ENCODE measurements at places on chromosomes 13 and 19. TPM values are rescaled to one million over a fixed set of nuclear protein-coding genes. Genes with fewer than 3 reads are reported as not detected.

The ZNF627 gene
- 18.4 TPM for total RNA-seq

The MBD3L2 gene
- total RNA-seq, result 0.09 TPM

The KLK10 gene
- 0.42 TPM for total RNA-seq

The GPC6 gene
- 6.9 TPM for total RNA-seq

The CEACAM16 gene
- 0.24 TPM for total RNA-seq

The SLC17A7 gene
- total RNA-seq, result under 0.01 TPM

The HSPB6 gene
- 0.28 TPM for total RNA-seq

The TMEM91 gene
- 4.5 TPM for total RNA-seq

The AMER2 gene
- total RNA-seq, result under 0.01 TPM

GRCh38 chr19:44212250-44212865 lies at the start of gene ZNF227:
ZNF227 (plus strand) TSS chr19:44212532; CDS start chr19:44217793, 5,261 bp downstream.
- peak within 1 kb of the TSS; percentile 68 for H3K4me3 ChIP-seq
- peaks cover 10% of the 10 kb centered on the region for H3K36me3 ChIP-seq
- DNase-seq, result peak; percentile 79
- H3K27ac ChIP-seq, result peak within 1 kb of the TSS; percentile 65
- H3K4me1 ChIP-seq, result peaks cover 10% of the 10 kb centered on the region

- H3K27me3 ChIP-seq, result no peaks in the 10 kb centered on the region
- H3K4me1 ChIP-seq, result no peaks in the 10 kb centered on the region
- H3K36me3 ChIP-seq, result no peaks in the 10 kb centered on the region
- no peak overlapping the region for H3K4me3 ChIP-seq
Measured at GRCh38 chr13:33274264-33274663, 11.3 kb downstream of the STARD13 start.

DNA sequence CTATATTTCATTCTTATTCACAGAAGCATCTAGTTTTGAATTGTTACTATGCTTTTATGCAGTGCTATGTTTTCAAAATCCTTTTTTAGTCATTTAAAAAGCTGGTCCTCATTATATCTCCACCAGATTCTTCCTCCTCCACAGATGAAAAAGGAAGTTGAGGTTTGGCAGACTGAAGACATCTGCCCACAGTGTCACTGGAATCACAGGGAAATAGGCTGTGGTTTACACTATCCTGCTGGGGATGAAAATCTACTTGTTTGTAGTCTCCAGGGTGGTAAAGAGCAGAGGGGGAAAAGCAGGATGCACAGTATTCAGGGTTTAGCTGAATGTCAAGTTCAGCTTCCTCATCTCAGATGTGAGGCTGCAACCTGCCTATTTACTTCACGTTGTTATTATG lies 351.2 kb downstream of the DNAJC15 start:
- no peaks in the 10 kb centered on the region for H3K4me1 ChIP-seq
- no peaks in the 10 kb centered on the region for H3K27me3 ChIP-seq
- no peak for DNase-seq
- H3K36me3 ChIP-seq, result no peaks in the 10 kb centered on the region
- H3K4me3 ChIP-seq, result no peak overlapping the region

DNA sequence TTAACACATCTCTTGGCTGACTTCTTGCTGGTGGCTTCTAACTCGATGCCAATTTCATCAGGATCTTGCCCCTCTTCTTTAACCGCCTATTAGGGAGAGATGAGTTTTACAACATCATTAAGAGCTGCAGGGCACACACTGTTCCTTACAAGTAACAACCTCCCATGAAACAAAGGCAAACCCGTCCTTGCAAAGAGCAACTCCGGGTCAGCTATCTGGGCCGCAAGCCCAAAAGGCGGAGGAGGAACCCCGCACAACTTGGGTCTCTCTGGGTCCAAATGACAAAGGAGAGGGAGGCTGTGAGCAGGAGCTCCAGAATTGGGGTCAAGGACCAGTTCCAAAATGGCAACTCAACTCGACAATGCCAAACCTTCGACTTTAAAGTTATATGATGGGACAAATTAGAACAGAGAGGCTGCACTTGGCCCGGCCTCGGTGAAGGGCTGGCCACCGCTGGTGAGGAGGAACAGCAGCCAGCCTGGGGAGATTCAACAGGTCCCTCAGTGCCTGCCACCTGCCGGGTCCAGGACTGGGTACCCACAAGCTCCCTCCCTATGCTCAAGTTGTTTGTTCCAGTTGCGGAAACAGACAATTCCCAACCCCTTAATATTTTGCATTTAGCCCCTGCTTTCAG lies 1.1 kb downstream of the SAFB2 start:
- H3K4me3 ChIP-seq, result peak overlapping the region; percentile 92
- H3K36me3 ChIP-seq, result peaks cover 30% of the 10 kb centered on the region
- no peak overlapping the region for H3K27ac ChIP-seq
- H3K4me1 ChIP-seq, result peaks cover 39% of the 10 kb centered on the region

- no peak for DNase-seq
- no peak overlapping the region for H3K27ac ChIP-seq
- no peak overlapping the region for H3K4me3 ChIP-seq
- H3K4me1 ChIP-seq, result no peaks in the 10 kb centered on the region
- no peaks in the 10 kb centered on the region for H3K36me3 ChIP-seq
- no peaks in the 10 kb centered on the region for H3K27me3 ChIP-seq
Measured at GRCh38 chr13:80058626-80059025, 282.3 kb downstream of the SPRY2 start.

- peaks cover 40% of the 10 kb centered on the region for H3K27me3 ChIP-seq
- H3K4me3 ChIP-seq, result peak overlapping the region; percentile 38
- DNase-seq, result no peak
- no peaks in the 10 kb centered on the region for H3K36me3 ChIP-seq
- H3K27ac ChIP-seq, result no peak overlapping the region
Measured at GRCh38 chr19:2721570-2722540, 683 bp upstream of the DIRAS1 start.

DNA sequence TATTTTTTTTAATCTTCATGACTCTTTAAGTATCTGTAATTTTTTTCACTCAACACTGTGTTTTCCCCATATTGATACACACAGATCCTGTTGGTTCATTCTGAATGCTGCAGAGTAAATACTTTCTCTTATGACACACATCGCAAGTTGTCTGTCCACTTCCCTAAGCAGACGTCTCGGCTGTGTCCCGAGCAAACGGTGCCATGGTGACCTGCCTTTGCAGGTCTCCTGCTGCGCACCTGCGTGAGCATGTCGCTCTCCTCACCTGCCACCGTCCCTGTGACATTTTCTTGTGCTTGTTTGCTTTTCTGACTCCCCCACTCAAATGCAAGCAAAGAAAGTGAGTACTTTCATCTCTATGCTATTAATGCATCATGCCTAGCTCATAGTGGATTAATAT lies 57.8 kb downstream of the CCDC70 start:
- H3K36me3 ChIP-seq, result no peaks in the 10 kb centered on the region
- no peak overlapping the region for H3K4me3 ChIP-seq
- H3K27me3 ChIP-seq, result no peaks in the 10 kb centered on the region
- DNase-seq, result no peak

DNA sequence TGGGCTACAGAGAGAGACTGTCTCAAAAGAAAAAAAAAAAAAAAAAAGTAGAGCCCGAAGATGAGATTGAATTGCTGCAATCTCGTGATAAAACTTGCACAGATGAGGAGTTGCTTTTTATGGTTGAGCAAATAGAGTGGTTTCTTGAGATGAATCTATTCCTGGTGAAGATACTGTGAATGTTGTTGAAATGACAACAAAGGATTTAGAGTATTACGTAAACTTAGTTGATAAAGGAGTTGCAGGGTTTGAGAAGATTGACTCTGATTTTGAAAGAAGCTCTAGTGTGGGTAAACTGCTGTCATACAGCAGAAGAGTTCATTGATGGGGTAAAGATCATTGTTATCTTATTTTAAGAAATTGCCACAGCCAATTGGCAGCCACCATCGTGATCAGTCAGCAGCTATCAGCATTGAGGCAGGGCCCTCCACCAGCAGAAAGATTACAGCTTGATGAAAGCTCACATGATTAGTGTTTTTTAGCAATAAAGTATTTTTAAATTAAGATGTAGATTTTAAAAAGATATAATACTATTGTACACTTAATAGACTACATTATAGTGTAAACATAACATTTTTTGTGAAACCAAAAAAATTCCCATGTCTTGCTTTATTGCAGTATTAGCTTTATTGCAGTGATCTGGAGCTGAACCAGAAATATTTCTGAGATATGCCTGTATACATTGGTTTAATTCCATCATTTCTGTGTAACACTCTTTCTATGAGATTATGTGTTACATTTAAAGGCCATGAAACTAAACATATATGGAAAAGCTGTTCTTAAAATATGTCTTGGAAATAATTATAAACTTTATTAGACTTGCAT lies 43.1 kb downstream of the ZMYM2 start:
- peaks cover 19% of the 10 kb centered on the region for H3K36me3 ChIP-seq
- no peak overlapping the region for H3K27ac ChIP-seq
- no peak overlapping the region for H3K4me3 ChIP-seq
- no peak for DNase-seq

GRCh38 chr13:51067706-51068105 lies 43.4 kb downstream of the C13orf42 start:
- H3K27me3 ChIP-seq, result no peaks in the 10 kb centered on the region
- DNase-seq, result no peak
- H3K4me1 ChIP-seq, result peaks cover 18% of the 10 kb centered on the region
- no peak overlapping the region for H3K27ac ChIP-seq

DNA sequence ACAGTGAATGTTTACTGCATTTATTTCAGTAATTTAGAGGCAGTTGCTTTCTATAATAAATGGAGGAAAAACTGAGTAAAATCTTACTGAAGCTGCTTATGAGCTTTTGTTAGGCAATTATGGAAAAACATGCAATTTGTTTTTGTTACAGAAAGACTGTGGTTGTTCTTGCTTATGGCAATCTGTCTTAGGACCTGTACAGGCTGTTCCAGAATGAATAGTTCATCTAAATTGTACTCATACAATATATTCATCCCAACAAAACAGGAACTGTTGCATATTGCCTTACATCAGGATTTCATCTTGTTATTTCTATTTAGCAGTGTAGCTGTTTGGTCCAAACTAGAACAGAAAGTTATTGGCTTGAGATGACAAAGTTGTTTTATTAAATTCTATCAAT lies 199.2 kb downstream of the NALCN start:
- no peak overlapping the region for H3K4me3 ChIP-seq
- H3K27me3 ChIP-seq, result no peaks in the 10 kb centered on the region
- H3K36me3 ChIP-seq, result no peaks in the 10 kb centered on the region
- H3K4me1 ChIP-seq, result no peaks in the 10 kb centered on the region
- DNase-seq, result no peak

DNA sequence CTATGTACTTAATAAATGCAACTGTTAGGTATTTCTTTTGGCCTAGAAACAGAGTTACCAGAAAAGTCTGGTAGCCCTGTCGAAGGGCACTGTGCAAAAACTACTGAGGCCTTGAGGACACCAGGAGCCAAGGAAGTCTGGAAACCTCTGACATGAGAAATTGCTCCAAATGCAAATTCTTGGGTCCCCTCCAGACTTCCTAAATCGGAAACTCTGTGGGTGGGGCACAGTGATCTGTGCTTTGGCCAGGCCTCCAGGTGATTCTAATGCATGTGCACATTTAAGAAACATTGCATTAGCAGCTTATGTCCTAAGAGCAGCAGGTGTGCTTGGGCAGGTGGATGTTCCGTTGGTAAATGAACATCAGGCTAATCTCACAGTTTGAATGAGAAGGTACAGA lies 50.0 kb downstream of the STARD13 start:
- H3K27me3 ChIP-seq, result no peaks in the 10 kb centered on the region
- H3K4me1 ChIP-seq, result no peaks in the 10 kb centered on the region
- DNase-seq, result no peak
- no peaks in the 10 kb centered on the region for H3K36me3 ChIP-seq
- H3K4me3 ChIP-seq, result no peak overlapping the region
- no peak overlapping the region for H3K27ac ChIP-seq

GRCh38 chr19:40270362-40271089 lies 14.6 kb downstream of the AKT2 start:
- peaks cover 12% of the 10 kb centered on the region for H3K36me3 ChIP-seq
- H3K4me3 ChIP-seq, result no peak overlapping the region
- H3K27ac ChIP-seq, result no peak overlapping the region

DNA sequence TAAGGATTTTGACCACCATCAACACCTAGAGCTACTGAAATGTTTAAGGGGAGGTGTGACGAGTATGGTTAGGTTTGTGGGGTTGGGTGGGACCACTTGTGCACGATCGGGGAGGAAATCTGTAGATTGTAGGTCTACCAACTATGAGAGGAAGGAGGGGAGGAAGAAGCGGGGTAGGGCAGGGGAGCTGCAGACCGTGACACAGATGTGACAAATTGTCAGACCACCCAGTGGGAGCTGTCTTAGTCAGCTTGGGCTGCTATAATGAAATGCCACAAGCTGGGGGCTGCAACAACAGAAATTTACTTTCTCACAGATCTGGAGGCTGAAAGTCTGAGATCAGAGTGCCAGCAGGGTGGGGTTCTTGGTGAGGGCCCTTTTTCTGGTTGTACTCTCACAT lies 62.2 kb upstream of the ARGLU1 start:
- H3K4me1 ChIP-seq, result no peaks in the 10 kb centered on the region
- no peak overlapping the region for H3K4me3 ChIP-seq
- no peaks in the 10 kb centered on the region for H3K36me3 ChIP-seq
- no peak for DNase-seq

DNA sequence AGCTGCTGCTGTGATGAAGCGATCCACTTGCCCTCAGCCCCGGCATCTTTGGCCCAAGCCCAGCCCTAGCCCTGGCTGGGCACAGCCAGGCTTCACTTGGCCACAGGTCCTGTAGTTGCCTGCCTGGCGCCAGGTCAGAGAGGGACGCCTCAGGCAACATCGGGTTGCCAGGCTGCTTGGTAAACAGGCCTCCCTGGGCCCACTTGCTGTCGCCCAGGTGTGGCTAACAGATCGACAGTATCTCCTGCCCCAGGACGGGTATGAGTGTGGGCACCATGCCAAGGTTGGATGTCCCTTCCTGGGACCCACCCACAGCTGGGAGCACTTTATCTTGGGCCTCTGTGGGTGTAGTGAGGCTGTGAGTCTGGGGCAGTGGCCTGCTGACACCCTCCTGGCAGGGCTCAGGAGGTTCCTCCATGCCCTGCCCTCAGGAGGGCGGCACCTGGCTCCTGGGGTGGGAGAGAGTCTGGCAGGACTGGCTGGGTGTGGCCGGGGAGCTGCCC lies 27.8 kb downstream of the CARM1 start:
- H3K27ac ChIP-seq, result no peak overlapping the region
- H3K4me1 ChIP-seq, result peaks cover 15% of the 10 kb centered on the region
- no peak for DNase-seq
- H3K27me3 ChIP-seq, result no peaks in the 10 kb centered on the region
- no peak overlapping the region for H3K4me3 ChIP-seq

- H3K36me3 ChIP-seq, result no peaks in the 10 kb centered on the region
- DNase-seq, result no peak
- no peaks in the 10 kb centered on the region for H3K27me3 ChIP-seq
- no peak overlapping the region for H3K27ac ChIP-seq
Measured at GRCh38 chr13:23468811-23469210, 35.3 kb upstream of the SACS start.

GRCh38 chr13:106616729-106617128 lies 48.8 kb upstream of the ARGLU1 start:
- no peak for DNase-seq
- H3K4me3 ChIP-seq, result no peak overlapping the region
- H3K36me3 ChIP-seq, result no peaks in the 10 kb centered on the region
- H3K27me3 ChIP-seq, result no peaks in the 10 kb centered on the region
- H3K4me1 ChIP-seq, result no peaks in the 10 kb centered on the region

GRCh38 chr19:54343868-54344267 lies 4.9 kb upstream of the LILRA4 start:
- no peak overlapping the region for H3K4me3 ChIP-seq
- DNase-seq, result no peak
- H3K4me1 ChIP-seq, result no peaks in the 10 kb centered on the region
- H3K27ac ChIP-seq, result no peak overlapping the region
- H3K27me3 ChIP-seq, result no peaks in the 10 kb centered on the region

GRCh38 chr13:67554286-67554685 lies 324.1 kb upstream of the PCDH9 start:
- no peaks in the 10 kb centered on the region for H3K4me1 ChIP-seq
- no peak for DNase-seq
- H3K27me3 ChIP-seq, result no peaks in the 10 kb centered on the region
- no peak overlapping the region for H3K27ac ChIP-seq
- H3K36me3 ChIP-seq, result no peaks in the 10 kb centered on the region
